ENCODE measurements at places on chromosomes 11 and 22. TPM values are rescaled to one million over a fixed set of nuclear protein-coding genes. Genes with fewer than 3 reads are reported as not detected.

Gene FAM111B
- polyA plus RNA-seq, result 11.5 TPM

Gene MUC6
- polyA plus RNA-seq, result 0.66 TPM

Gene SYT13
- 4.7 TPM for polyA plus RNA-seq

Gene SOX6
- polyA plus RNA-seq, result 18.7 TPM

Gene TMEM132A
- polyA plus RNA-seq, result 55.9 TPM

Gene OSBP
- polyA plus RNA-seq, result 45.7 TPM

Data from left lung (tissue), 14 donors.